ENCODE measurements at places on chromosomes 4 and X.

DNA sequence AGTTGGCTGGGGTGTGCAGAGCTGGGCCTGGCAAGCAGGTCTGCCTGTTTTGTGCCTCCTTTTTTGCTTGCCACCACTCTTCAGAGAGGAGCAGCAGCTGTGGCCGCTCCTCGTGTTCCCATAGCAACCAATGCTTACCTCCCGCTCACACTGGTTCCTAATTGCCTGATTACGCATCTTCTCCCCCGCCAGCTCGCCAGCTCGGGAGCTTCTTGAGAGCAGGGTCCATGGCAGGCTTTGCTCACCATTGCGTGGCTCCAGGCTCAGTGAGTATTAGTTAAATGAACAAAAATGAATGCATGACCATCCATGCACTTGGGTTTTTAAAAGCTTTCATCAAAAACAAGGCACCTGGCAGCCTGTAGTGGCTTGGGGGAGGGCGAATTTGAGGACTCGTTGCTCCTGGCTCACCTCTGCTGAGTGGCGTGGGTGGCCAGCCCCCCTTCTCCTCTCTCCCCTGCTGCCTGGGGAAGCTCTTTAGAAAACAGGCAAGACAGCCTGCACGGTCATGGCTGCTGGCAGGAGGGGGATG, 14.2 kb upstream of the PJA1 start:
- DNase-seq, result no peak

GRCh38 chr4:147839200-147839599, 107.3 kb downstream of the ARHGAP10 start:
- DNase-seq, result no peak

GRCh38 chrX:13418126-13419097, 98.6 kb upstream of the ATXN3L start:
- no peak for DNase-seq

DNA sequence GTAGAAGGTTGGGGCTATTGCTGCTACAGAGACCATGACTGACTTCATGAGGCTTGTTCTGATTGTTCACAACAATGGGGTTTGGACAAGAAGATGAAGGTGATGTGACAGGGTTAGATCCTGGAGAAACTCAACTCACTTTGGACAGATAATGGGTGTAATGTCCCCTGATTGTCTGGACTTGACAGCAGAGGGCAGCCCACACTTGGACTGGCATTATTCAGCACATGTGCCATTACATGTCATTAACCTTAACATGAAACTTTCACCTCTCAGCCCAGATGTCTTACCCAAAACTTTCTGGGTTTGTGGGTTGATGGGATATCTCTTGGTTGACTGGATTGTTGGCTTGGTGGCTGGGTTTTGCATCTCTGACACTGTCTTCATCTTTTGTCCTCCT, 101.5 kb downstream of the MXRA5 start:
- no peak for DNase-seq

DNA sequence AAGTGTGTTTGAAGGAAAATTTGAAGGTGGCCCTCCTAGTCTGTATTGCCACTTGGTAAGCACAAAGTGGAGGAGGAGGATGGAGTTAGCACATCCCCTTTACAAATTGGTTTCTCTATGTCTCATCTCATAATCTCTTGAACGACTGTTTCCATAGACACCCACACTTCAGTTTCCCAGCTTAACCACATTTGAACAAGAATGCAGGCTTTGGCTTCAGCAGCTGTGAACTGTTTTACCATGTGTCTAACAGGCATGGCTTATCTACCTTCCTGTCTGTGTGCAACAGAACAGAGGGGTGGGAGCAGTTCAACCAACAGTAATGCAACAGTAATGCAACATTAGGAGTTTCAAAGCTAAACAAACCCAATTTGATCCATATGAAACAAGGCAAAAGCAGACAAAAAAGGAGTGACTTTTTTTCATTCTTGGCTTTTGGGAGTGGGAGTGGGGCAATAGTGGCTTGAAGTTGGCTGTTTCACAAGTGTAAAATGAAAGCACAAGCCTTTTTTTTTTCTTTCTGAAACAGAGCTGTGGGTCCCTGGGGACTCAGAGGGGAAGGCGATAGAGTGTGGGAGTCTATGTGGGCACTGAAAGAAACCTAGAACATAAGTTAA, 108.0 kb downstream of the ITM2A start:
- DNase-seq, result peak; percentile 9

DNA sequence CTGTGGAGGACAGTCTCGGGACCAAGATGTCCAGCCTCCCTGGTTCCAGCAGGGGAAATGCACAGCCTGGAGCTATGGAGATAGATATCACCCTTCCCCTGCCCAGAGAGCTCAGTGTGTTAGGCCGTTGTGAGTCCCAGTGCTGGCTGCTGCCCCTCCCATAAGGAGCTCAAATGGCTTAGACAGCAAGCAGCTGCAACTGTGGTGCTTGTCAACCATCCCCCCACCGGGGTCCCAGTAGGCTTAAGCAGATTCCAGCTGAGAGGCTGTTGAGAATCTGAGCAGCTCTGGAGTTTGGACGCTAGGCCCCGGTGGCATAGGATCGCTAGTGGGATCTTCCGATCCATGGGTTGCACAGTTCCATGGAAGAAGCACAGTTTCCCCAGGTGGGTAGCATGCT, 181.8 kb upstream of the POF1B start:
- DNase-seq, result no peak

DNA sequence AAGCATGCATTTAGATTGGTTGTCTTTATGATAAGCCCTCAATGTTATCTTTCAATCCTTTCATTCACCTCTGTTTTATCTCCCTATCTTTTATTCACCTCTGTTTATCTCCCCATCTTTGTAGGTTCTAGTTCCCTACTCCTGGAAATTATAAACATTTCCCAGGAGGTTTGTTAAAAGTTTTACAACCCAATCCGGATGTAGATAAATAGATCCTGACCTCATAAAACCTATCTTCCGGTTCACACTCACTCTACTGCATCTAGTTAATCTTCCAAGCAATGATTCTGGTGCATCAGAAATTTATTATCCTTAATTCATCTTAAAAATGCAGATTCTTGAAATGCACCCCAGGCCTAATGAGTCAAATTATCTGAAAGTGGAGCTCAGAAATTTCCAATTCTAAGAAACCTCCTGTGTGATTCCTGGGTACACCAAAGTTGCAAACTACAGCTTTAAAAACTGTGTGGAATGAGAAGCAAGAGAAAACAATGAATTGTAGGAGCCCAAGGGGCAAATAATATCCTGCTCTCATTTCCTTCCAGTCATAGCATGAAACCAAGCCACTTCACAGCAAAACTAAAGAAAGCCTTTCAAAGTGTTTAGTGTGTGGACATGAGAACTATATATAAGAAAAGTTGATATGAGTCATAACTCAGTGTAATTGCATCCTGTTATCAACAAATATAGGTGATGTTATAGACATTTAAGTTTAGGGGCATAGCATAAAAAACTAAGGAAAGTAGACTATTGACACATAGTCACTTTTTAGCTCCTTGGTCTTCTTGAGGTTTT, 51.1 kb upstream of the UGT8 start:
- no peak for DNase-seq

GRCh38 chr4:76188149-76188548, 25.5 kb downstream of the SCARB2 start:
- DNase-seq, result no peak

- no peak for DNase-seq
These were observed 94.0 kb upstream of the ATP8A1 start for GRCh38 chr4:42750856-42751255.

GRCh38 chr4:164138521-164138920, 615.4 kb upstream of the SMIM31 start:
- no peak for DNase-seq

- peak; percentile 59 for DNase-seq
These were observed 44.5 kb downstream of the FGFRL1 start for GRCh38 chr4:1055721-1056590.

DNA sequence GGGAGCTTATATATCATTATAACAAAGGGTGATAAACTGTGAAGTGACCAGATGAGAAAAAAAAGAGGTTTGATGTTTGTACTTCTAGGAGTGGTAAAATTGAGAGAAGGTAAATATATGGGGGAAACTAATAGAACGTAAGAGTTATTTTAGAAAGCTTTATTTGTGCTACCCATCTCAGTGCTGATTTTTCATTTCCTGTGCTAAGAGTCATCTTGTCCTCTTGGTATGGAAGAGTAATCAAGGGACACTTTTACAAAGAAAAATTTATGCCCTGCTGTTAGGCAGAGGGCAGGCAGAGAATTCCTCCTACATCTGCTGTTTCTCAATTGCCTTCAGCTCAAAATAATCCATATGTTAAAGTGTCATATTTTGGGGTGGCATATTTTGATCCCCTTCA, 49.6 kb upstream of the BMP2K start:
- no peak for DNase-seq

DNA sequence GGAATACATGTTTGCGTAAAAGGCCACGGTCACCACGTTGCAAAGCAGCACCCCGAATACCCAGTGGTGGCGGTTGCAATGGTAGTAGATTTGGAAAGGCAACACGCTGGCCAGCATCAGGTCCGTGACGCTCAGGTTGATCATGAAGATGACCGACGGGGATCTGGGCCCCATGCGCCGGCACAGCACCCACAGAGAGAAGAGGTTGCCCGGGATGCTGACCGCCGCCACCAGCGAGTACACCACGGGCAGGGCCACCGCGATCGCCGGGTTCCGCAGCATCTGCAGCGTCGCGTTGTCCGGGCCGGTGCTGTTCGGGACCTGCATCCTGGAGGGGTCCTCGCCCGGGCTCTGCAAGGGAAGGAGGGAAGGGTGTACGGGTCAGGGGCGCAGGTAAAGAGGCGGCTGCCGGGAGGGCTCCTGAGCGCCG, 13.5 kb upstream of the ASMTL start:
- DNase-seq, result no peak

- no peak for DNase-seq
These were observed 353.3 kb upstream of the EMCN start for GRCh38 chr4:100870940-100871772.

DNA sequence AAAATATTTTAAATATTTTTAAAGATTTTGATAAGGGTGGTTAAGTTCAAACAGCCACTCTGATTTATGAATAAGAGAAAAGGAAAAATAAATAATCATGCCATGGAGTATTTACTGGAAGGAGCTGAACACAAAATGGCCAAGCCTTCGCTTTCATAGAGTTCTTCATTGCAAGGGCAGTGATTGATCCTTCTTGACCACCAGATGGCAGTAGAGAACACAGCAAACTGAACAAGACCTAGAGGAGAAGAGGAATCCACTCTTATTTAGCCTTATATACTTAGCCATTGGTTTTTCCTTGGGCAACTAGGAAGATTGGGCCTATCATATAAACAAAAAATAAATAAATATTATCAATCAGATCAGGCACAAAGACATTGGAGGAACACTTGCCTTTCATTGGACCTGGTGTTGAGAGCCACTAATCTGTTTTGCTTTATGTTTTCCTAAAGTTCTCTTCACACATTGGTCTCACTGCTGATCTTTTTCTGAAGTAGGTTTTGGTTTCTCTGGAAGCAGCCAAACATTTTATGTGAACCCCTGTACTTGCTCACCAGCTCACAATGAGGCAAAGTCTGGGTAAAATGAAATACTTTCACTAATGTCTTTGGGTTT, 58.1 kb upstream of the PARM1 start:
- DNase-seq, result no peak

DNA sequence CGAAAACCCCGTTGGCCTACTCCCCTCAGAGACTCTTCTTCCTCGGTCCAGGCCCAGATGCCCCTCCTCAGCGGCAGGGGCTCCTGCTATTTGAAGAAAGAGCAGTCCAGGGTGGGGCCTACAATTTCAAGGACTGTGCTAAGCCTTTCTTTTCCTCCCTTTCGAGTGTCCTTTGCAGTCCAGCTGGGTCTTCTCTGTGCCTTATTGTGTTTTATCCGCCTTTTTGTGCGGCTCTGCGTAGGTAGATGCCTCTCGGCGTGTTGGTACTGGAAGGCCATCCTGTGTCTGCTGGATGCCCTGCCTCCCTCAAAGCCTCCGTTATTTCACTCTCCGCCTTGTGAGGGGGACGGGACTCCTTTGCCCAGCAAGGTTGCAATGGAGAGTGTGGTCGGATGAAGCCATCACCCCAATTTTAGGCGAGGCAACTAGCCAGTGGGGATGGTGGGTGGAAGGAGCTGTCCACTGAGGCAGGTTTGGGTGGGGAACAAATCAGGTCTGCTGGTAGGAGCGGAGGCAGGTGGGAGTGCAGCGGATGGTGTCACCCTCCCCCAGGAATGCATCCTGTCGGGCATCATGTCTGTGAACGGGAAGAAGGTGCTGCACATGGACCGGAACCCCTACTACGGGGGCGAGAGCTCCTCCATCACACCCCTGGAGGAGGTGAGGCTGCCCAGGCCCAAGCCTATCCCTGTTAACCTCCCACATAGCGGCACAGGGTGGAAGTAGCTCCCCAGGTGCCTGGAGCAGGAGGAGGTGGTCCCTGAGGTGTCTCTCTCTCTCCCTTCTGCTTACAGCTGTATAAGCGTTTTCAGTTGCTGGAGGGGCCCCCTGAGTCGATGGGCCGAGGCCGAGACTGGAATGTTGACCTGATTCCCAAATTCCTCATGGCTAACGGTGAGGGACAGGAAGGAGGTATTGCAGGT, 1.3 kb downstream of the GDI1 start:
- DNase-seq, result no peak

DNA sequence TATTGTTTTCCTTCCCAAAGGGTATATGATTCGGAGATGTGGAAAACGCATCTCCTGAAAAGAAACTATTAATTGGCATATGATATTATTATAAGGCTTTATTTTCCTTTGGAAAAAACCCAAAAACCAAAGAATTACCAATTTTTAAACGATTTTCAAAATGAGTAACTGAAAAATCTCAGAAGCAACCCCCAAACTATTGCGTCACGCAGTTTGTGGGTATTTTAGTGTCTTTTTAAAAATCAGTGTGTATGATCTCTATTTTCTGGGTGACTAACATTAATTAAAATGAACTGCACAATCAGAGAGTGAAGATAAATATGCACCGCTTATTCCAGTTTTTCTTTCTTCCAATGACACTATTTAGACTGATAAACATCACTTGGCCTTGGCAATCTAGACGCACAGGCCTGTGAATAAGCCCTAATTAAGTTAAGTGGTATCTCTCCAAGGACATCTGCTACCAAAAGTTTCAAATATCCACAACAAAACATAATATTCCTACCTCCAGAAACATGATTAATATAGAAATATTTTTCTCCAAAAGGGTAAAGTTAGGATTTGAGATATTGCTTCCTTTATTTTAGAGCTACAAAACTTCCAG, 511.5 kb upstream of the FAM241A start:
- no peak for DNase-seq

GRCh38 chrX:38216642-38217041, 4.0 kb downstream of the SRPX start:
- no peak for DNase-seq

- no peak for DNase-seq
These were observed 6.0 kb downstream of the FRG2 start for GRCh38 chr4:190020790-190021717.

- no peak for DNase-seq
These were observed 46.8 kb downstream of the VEGFC start for GRCh38 chr4:176745902-176746301.

DNA sequence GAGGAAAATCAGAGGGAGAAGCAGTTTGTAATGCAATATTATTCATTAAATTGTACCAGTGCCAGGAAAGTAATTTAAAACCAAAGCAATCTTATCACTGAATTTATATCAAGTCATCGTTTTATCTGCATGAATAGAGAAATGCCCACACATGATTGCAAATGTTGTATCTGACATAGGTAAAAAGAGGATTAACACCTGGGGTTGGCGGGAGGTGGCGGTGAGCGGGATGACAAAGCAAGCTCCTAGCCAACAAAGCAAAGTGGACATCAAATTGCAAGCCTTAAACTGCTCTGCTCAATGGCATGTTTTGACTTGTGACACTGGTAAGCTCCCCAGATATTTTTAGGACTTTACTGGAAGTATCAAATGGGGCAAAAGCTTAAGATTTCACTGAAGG, 16.4 kb downstream of the HPGD start:
- no peak for DNase-seq

Data from stimulated activated CD4-positive, alpha-beta T cell treated with anti-CD3 and anti-CD28 coated beads, Interleukin-15, amount 100 ng/mL, for 1 hour (primary cell).